ENCODE measurements at places on chromosomes 2 and 18.

DNA sequence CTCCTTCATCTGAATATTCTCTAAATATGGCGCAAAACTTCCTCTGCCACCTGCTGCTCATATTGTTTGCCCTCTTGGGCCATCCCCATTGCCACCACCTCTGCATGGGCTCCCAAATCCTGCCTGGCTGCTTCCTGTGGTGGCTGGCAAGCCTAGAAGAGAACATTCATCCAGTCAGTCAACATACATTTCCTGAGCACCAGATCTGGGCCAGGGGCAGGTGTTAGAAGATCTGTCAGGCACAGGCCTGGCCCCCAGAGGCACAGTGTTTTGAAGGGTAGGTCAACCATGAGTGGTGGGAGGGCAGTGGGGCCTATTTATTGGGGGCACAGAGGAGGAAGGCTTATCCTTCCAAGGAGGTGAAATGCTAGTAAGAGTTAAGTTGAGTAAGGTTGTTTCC lies 73.2 kb downstream of the TMEM247 start:
- no peak for DNase-seq

- DNase-seq: no peak
Observed at GRCh38 chr2:22756276-22757043, 628.5 kb upstream of the KLHL29 start.

- no peak for DNase-seq
Observed at GRCh38 chr2:37020887-37021796, 54.8 kb upstream of the STRN start.

GRCh38 chr2:105409717-105410116 lies 10.9 kb upstream of the FHL2 start:
- DNase-seq: peak; percentile 91

- no peak for DNase-seq
Observed at GRCh38 chr2:62474176-62474575, 31.8 kb downstream of the TMEM17 start.
